ENCODE measurements at places on chromosomes 5 and 9. TPM values are rescaled to one million over a fixed set of nuclear protein-coding genes. Genes with fewer than 3 reads are reported as not detected.

The DMRTA1 gene
- 0.27 TPM for total RNA-seq

The IFNK gene
- total RNA-seq = not detected

The GFI1B gene
- total RNA-seq = not detected

The PTGES gene
- not detected for total RNA-seq
